Foreskin fibroblast (primary cell): ENCODE measurements at places on chromosomes 11 and 22.

DNA sequence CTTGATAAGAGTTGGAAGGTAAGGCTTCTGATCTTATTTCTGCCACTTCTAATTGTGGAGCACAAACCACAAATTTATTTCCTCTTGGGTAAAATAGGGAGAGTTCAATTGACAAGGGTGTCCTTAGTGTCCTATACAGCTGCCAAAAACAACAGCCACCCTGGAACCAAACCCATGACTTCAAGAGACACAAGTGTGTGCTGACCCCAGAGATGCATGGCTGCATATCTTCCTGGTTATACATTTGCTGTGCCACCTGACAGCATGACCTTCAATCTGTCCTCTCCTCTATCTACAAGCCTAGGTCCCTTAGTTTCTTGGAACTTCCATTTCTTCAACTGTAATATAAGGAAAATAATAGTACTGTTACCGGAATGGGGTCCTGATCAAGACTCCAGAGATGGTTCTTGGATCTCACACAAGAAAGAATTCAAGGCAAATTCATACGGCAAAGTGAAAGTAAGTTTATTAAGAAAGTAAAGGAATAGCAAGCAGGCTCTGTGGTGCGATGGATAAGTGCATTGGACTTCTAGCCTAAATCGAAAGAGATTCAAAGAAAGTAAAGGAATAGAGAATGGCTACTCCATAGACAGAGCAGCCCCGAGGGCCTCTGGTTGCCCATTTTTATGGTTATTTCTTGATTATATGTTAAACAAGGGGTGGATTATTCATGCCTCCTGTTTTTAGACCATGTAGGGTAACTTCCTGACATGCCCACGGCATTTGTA is 15.5 kb upstream of the TMEM123 start:
- DNase-seq: no peak

DNA sequence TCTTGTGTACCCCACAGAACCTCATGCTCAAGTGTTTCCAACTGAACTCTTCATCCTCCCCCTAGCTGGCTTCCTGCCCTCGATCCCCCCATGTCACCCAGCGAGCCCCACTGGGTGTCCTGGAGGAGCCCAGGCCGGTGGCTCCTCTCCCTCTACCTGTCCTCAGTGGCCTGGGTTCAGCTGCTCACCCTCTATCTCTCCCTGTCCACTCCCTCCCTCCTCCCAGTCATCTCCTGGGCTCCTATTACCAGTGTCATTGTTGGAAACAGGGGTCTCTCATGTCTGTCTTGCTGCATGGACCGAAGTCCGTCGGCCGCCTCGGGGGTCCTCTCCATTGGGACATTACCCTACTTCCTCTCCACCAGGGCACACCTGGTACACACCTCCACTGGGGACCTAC is 12.9 kb upstream of the MPPED1 start:
- DNase-seq: no peak

DNA sequence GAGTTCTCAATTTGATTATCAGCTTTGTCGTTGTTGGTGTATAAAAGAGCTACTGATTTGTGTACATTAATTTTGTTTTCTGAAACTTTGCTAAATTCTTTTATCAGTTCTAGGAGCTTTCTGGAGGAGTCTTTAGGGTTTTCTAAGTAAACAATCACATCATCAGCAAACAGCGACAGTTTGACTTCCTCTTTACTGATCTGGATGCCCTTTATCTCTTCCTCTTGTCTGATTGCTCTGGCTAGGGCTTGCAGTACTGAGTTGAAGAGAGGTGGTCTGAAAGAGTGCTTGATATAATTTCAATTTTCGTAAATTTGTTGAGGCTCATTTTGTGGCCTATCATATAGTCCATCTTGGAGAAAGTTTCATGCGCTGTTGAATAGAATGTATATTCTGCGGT is 213.0 kb downstream of the DLG2 start:
- DNase-seq: no peak

DNA sequence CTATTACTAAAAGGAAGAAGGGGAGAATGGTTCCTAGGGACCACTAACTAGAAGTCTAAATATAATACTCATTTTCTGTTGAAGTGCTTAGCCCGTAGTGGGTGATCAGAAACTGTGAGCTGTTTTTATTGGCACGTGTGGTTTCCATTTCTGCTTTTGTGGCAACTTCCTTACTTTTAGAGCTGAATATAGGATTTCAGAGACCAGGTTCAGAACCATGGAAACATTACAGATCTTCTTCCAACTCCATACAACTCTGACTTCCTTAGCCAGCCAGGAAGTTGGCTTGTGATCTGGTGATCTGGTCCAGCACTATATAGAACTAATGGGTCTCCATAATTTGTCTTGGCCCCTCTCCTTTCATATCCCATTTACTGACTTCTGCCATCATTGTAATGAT is 2.6 kb upstream of the ME3 start:
- DNase-seq: no peak

DNA sequence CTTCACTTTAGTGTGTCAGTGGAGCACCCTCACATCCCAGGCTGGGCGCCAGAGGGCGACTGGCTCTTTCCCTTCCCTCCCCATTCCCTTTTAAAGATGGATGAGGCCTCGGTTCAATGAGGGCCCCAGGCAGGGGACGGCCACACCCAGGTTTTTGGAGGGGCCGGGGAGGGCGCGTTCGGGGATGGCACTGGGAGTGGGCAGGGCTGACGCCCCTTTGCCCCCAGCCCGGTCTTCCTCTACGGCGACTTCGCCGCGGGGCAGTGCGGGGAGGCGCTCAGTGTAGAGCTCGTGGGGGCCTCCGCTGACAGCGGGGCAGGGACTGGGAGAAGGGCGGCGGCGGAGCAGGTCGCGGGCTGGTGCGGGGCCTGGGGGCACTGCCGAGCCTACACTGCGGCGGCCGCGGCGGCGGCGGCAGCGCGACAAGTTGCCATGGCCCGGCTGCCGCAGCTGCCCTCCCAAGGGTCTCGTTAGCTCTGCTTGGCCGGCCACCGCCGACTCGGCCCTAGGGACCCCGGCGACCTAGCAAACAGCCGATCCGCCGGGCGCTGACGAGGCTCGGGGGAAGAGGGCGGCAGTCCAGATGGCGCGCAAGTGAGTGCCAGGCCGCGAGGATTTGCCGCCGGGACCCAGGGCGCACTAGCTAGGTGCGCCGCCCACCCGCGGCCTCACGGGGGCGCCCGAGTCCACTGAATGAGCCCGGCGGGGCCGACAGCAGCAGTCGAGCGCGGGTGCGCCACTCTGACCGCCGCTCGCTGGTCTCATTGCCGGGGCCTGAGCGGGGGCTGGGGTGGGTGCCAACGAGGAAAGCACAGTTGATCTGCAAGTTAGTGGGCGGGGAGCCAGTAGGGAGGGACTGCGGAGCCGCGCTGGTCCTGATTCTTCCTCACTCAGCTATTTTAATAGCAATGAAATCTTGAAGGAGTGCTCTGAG is 92.7 kb downstream of the RRM1 start:
- DNase-seq: peak; percentile 79

GRCh38 chr11:117011541-117011898 is 86.7 kb downstream of the SIK3 start:
- peak; percentile 68 for DNase-seq

- peak; percentile 74 for DNase-seq
Observed at GRCh38 chr11:68841718-68842426, at the start of gene CPT1A. Gene CPT1A, minus strand, starts transcription at chr11:68841916. Its CDS starts 26,442 bp downstream, at chr11:68815474.

DNA sequence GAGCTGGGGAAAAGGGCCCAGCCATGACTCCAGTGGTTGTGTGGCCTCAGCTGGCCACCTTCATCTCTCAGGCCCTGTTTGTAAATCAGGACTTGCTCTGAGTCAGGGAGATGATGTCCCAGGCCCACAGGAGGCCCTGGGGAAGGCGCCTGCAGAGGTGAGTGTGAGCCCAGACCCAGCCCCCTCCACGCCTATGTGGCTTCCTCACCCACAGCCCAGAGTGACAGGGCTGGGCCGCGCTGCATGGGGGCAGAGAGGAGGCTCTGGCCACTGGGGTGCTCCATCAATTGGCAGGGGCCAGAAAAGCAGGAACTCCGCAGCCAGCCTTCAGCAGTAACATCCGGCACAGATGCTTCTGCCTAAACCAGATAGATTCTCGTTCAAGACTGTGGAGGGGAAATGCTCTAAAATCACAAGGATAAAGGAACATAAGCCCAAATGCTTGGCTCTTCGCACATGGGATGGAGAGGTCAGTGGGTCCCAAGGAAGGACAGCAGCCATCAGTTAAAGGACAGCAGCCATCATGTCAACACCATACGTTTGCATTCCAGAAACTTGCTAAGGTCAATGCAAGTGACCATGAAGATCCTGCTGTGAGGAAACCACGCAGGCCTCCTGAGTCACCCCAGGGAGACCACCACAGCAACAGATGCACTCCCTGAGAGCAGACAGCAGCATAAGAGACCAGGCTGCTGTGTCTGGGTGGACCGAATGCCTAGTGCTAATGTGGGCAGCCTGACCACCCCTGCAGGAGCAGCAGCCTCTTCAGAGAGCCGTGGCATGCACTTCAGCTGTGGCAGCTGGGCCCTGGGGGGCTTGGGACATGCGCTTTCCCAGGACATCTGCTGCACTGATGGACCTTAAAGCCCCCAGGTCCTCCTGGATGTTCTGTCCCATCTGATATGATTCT is 28.3 kb downstream of the OSBPL5 start:
- DNase-seq: no peak

GRCh38 chr11:59997800-59998199 is 19.2 kb upstream of the OOSP4B start:
- DNase-seq: no peak
